ENCODE measurements at places on chromosomes 1 and 21.

DNA sequence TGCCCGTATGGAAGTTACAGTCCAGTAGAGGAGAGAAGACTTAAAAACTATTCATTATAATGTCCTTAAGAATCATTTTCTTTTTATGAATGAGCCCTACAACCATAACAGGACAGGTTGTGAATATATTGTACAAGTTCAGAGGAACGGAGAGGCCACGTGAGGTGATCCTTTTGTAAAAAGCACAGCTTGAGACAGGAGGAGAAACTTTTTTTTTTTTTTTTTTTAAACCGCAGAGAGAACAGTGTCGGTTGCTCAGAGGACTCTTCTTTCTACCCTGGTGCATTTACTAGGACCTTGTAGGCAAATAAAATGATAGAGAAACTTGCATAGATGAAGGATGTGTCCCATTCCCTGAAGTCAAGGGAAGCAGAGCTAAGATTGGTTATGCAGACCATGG, 32.1 kb downstream of the DYRK1A start:
- no peak for DNase-seq

DNA sequence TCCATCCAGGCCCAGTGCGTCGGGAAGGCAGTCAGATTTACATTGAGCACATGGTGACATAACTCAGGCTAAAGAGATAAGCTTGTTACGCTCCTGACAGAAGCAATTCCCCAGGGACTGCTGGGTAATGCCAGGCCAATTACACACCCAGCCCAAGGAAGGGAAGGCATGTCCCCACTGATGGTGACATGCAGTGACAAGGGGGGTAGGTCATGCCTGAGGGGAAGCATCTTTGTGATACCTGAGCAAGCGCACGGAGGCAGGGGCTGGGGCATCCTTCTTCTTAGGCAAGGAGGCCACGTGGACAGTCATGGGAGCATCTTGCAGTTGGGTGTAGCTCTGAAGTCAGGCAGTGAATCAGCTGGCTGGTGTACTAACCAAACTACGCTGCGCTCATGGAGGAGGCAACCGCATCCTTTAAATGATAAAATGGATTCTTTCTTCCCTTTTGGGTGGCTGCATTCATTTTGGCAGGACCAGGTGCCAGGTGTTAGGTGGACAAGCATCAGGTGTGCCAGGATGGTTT, 39.6 kb upstream of the GRIK3 start:
- DNase-seq, result no peak

DNA sequence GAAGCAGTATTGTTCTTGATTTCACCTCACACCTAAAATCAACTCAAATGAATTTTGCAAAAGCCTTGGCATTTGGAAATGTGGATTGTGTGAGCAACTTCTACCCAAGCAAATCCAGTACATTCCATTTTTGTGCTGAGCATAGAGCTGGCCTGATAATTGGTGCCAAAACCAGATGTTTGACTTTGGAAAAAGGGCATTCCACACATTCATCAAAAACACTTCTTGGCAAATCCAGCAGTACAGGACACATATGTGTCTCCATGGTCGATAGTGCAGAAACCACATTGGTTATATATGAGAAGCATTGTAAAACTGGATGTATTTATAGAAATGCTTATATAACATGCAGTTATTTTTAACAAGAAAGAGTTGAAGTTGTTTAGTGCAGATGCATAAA, 210.4 kb downstream of the KCNK2 start:
- no peak for DNase-seq

- no peak for DNase-seq
Measured at GRCh38 chr1:201140235-201140940, 13.4 kb upstream of the ASCL5 start.

DNA sequence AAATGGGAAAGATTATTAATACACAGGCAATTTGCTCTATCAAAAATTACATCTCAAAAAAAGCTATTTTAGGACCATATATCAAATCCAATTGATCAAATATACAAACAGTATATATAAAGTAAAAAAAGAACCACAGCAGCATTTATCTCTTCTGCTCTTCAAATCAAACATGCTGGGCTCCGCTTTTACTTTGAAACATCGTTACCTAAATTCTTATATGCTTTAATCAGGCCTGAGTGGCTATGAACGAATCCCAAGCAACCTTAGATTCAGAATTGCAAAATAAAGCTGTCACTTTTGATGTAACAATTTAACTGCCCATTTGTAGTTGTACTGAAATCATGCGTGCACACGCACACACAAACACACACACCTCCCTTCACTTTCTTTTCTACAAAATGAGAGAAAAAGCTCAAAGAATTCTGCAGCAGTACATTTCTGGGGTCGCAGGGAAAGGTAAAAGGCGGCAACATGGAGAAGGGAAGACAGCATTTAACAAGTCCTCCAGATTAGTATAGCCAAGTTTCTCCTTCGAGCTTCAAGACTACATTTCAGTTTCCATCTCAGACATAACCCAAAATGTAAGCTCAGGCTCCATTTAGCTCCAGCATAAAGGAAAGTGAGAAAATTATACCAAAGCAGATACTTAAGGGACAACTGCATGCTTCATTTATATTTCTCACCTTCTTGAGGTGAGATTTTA, 92.2 kb upstream of the TTC39A start:
- no peak for DNase-seq

- DNase-seq, result no peak
Measured at GRCh38 chr1:219236933-219237610, 63.4 kb downstream of the LYPLAL1 start.

DNA sequence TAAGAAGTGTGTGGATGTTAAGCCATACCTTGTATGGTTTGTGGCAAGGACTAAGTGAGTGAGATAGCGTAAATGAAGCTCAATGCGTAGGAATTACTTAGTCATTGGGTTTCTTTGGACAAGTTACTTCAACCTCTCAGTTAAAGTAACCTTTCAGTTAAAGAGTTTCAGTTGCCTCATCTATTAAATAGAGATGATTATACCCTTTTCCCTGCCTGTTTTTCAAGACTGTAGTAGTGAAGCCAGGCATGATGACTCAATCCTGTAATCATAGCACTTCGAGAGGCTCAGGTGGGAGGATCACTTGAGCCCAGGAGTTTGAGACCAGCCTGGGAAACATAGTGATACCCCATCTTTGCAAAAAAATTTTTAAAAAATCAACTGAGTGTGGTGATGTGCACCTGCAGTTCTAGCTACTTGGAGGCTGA, 6.3 kb downstream of the ZMPSTE24 start:
- DNase-seq, result no peak

DNA sequence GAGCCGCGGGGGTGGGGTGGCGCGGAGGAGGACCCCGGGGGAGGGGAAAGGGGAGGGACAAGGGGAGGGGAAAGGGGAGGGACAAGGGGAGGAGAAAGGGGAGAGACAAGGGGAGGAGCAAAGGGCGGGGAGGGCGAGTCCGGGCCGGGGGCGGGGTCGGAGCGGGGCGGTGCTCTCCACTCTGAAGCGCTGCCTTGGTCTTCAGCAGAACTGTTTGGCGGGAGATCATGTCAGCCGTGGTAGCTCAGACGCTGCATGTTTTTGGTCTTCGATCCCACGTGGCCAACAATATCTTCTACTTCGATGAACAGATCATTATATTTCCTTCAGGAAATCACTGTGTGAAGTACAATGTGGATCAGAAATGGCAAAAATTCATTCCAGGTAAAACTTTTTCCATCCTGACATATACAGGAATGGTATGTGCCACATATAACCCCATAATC, 420 bp downstream of the CFAP57 start:
- peak; percentile 81 for DNase-seq

- DNase-seq, result no peak
Measured at GRCh38 chr1:47838562-47839432, 158.4 kb downstream of the TRABD2B start.

DNA sequence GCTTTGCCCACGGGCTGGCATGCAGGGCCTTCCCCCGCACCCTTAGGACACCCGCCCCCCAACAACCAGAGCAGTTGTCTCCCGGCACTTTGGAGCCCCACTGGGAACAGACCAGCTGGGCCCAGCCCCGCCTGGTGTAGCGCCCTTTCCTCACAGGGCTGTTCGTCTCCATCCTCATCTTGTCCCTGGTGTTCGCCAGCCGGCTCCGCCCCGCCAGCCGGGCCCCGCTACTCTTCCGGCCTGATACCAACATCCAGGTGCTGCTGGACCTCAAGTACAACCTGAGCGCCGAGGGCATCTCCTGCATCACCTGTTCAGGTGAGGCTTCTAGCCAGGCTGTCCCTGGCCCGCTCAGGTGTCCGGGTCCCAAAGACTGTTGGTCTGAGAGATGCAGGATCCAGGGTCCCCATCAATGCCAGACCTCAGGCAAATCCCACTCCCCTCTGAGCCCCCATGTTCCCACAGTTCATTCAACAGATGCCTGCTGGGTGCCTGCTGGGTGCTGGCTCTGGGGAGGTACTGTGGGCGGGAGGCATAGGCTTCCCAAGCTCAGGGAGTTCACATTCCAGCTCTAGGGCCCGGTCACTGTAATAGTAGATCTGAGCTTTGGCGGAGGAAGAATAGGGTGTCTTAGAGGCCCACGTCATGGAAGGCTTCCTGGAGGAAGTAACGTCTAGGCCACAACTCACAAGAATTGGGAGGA, 41.7 kb downstream of the DISP3 start:
- DNase-seq, result no peak

GRCh38 chr1:116493484-116494352, 77.1 kb downstream of the CD58 start:
- no peak for DNase-seq

DNA sequence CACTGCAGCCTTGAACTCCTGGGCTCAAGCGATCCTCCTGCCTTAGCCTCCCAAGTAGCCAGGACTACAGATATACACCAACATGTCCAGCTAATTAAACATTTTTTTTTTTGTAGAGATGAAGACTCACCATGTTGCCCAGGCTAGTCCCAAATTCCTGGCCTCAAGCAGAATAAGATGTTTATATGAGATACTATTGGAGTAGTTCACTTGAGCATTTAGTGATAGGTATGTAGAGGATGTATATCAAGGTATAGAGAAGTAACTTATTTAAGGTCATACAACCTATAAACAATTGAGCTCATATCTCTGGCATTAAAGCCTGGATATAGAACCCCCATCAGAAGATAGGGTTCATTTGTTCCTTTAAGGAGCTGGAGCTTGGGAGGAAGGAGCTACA, 4.6 kb upstream of the TMEM269 start:
- DNase-seq, result no peak

GRCh38 chr1:5856246-5856815, 135.9 kb downstream of the NPHP4 start:
- no peak for DNase-seq

DNA sequence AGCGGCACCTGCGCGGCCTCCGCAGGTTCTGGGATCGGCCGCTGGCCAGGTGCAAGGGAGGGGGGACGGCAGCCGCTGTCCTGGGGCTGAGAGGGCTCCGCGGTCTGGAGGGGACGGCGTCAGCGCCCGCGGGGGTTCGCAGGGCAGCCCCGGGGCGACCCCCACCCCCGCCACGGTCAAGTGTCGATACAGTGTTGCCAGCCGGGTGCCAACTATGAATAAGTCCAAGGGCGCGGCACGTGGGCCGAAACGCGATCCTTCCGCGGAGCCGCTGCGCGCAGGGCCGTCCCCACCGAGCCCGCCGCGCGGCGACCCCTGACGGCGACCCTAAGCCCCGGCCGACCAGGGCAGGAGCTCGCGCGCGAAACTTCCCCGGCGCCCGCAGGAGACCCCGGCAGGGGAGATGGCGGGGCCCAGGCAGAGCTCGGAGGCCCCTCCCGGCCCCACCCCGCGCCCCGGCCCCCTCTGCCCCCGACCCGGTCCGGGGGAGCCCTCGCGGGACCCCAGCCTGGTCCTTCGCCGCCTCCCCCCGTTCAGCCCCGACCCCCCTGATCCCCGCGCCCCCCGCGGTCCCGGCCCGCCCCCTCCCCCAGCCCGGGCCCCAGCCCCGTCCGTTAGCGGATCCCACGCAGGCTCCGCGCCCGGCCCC, 586 bp upstream of the AGPAT3 start:
- no peak for DNase-seq

- DNase-seq, result no peak
Measured at GRCh38 chr21:28374881-28375280, 617.8 kb downstream of the LTN1 start.

GRCh38 chr1:154989195-154989860, 4.1 kb upstream of the LENEP start:
- no peak for DNase-seq

Data from NCI-H446 treated with DMSO at 0.1 percent for 48 hours (cell line).